ENCODE measurements at places on chromosomes 7 and 10. TPM values are rescaled to one million over a fixed set of nuclear protein-coding genes. Genes with fewer than 3 reads are reported as not detected.

GRCh38 chr7:1591396-1591795 is 21.6 kb upstream of the PSMG3 start:
- DNase-seq: no peak

DNA sequence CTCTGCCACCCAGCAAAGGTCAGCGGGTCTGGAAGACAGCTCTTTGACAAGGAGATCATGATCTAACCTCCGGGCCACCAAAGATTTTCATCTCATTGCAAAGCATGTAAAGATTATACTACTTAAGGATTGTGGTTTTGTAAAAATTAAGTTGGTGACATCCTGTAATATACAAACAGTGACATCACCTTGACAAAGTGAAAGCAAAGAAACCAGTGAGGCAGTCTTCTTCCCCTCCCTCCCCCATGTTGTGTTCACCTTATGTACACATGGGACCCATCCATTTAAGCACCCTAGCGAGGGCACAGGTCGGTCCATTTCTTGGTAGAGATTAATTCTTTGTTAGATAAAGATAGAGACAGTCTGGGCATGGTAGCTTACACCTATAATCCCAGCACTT is 3.9 kb downstream of the MDH2 start:
- DNase-seq: no peak

- no peak for DNase-seq
These were observed 65.1 kb upstream of the BET1 start for GRCh38 chr7:94069162-94069739.

- no peak for DNase-seq
These were observed 209.4 kb downstream of the LRMDA start for GRCh38 chr10:75640803-75641202.

DNA sequence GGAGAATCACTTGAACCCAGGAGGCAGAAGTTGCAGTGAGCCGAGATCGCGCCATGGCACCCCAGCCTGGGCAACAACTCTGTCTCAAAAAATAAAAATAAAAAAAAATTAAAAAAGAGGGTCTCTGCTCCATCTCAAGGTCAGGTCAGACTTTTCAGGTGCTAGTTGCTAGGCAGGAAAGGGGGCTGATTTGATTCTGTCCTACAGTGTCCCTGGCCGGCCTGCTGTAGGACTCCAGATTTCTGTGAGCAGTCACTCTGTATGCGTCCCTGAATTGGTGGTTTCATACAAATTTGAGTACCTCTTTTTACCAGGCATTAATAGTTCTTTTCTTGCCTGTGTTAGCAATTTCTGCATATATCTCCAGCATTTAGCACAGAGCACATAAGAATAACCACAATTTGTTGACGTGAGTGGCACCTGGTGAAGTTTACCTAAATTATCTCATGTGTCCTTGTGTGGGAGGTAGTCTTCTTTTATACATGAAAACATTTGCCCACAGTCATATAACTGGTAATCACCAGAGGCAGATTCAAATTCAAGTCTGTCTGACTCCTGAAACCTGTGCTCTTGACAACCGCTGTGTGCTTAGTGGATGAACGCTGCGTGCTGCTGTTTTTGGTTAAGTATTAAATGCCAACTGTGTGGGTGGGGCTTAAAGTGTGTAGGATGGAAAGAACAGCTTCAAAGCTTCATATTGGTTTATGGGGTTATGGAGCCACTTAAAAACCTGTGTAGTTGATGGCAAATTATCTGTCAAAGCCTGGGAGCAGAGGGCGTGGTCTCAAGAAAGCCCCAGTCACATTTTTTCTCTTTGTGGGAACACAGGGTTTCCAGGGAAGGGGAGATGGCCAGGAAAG is 3.2 kb upstream of the ZNF775 start:
- DNase-seq: no peak

DNA sequence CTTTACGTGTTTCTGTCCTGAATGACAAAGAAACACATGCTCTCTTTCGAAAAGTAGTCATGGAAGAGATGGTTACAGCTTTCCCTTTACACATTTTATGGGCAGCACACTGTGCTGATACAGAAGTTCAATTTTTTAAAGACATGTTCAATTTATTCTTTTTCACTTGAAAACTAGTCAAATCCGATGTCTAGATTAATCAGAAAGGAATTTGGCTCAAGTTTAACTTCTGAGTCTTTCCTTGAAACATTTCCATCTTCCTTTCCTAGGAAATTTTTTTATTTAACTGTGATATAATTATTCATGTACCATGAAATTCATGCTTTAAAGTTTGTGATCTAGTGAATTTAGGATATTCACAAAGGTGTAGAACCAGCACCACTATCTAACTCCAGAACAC is 360.1 kb downstream of the TNS3 start:
- no peak for DNase-seq

DNA sequence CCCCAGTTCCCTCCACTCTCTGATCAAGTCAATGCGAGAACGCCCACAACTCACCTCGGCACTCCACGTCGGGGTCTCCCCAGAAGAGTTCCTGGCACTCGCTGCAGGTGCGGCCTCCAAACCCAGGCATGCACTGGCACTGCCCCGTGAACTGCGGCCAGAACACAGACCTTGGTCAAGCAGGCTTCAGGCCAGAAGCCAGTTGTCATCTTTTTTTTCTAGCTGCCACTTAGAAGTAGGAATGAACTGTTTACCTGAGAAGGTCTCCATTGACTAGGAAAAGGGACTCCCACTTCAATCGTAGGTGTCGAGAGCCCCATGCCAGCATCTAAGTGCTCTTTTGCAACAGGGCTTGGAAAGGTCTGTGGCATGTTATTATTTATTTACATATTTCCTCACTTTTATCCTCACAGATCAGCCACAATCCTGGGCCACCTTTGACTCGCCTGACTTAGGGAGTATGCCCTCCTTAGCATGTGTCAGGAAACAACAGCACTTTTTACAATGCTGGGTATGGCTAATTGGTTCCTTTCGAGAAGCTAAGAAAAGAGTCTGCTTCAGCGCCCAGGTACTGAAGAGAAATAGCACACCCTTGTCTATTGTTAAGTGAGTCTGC is 51.7 kb downstream of the LAMB1 start:
- no peak for DNase-seq

DNA sequence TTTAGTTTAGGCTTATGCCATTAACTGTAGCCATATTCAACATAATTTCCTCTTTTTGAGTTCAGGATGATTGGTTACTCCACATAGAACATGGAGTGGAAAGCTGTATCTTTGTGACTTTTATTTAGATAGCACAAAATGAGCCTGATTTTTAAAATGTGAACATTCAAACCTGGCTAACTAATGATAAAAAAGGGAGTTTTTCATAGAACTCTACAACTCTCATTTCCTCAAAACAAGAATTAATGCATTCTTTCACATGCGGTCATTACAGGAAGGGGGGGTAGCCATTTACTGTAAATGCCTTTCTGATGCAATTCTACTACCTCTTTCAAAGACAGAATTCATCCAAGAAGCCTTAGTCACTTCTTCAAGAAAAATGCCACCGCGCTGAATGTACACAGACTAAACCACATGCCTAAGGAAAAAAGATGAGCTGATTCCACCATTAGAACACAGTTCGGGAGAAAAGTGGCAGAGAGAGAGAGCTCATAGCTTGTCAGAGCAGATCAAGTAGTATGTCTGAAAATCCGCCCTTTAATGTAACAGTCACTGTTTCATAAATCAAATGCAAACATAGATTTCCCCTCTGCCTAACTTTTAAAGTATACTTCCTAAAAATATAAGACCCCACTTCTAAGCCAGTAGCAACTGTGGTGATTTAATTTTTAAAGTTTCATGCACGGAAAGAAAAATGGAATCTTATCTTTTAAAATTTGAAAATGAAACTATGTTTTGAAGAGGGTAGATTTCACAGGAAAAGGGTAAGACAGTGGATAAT is 226.4 kb upstream of the KLF14 start:
- no peak for DNase-seq

DNA sequence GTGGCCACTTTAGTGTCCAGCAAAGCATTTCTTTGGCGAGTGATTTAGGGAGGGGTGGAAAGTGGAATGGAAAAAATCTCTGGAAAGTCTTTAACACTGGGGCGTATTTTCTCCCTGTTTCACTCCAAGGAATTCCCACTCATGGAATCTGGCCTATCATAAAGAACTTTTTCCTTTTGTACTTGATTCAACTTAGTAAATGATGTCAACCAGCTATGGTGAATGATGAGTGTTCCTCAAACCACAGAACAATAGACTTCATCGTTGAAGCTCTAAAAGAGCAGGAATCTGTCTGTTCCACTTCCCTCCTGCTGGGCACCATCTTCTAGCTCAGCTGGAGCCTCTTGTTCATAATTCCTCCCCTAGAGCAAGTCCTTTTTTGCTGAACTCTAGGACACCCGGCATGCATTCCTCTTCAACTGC is 66.5 kb downstream of the EPDR1 start:
- no peak for DNase-seq

GRCh38 chr7:43880596-43880995 is 11.3 kb upstream of the MRPS24 start:
- no peak for DNase-seq

Gene GPR141
- total RNA-seq: 0.60 TPM

Measured in Right ventricle myocardium inferior (tissue), 1 donor.